ENCODE measurements at places on chromosomes 5 and 9. TPM values are rescaled to one million over a fixed set of nuclear protein-coding genes. Genes with fewer than 3 reads are reported as not detected.

CXCL14 gene
- total RNA-seq: 57.2 TPM

- no peaks in the 10 kb centered on the region for H3K27me3 ChIP-seq
- H3K36me3 ChIP-seq: no peaks in the 10 kb centered on the region
- no peaks in the 10 kb centered on the region for H3K4me1 ChIP-seq
- no peak for DNase-seq
These were observed 644.6 kb upstream of the RGMB start for GRCh38 chr5:98128846-98129245.

DNA sequence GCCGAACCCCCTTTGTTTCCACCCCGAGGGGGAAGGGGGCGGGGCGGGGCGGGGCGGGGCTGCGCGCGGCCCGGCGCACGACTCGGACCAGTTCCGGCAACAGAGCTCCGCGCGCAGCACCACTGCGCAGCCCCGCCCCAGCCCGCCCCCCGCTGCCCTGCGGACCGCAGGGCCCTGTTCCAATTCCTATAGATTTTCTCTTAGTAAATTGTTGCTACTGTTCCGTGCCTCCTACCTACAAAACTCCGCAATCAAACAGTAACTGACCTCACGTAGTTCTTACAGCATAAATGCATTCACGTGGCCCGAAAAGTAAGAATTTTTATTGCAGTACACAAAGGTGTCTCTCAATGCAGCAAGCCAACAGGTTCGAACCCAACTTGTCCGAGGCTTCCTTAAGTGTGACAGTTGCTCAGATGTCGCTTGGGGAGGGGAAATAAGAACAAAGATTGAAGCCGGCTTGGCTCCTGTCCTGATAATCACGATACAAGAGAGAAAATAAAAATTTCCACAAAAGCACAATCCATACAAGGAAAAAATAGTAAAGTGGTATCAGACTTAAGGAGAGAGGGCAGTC is 1.2 kb upstream of the RNF38 start:
- H3K4me1 ChIP-seq: peaks cover 19% of the 10 kb centered on the region
- no peaks in the 10 kb centered on the region for H3K36me3 ChIP-seq
- DNase-seq: peak; percentile 86
- peak overlapping the region; percentile 97 for H3K27ac ChIP-seq

DNA sequence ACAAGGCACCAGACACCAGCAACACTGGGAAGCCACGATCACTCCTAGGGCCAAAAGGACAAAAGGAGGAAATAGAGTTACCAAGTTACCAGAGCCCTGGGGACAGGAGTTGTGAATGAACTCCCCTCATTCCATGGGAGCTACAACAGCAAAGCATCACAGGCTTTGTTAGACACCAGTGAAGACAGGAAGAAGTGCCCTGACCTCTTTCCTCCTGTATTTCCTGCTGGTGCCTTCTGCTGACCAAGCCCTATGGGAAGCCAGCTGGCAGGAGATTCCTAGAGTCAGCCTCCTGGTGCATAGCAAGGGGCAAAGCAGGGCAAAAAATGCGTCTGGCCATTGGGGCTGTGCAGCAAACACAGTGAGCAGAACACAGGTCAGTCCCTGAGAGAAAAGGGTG is 374.7 kb downstream of the ZSWIM6 start:
- no peak overlapping the region for H3K4me3 ChIP-seq
- no peaks in the 10 kb centered on the region for H3K27me3 ChIP-seq
- no peak overlapping the region for H3K27ac ChIP-seq
- H3K4me1 ChIP-seq: no peaks in the 10 kb centered on the region

DNA sequence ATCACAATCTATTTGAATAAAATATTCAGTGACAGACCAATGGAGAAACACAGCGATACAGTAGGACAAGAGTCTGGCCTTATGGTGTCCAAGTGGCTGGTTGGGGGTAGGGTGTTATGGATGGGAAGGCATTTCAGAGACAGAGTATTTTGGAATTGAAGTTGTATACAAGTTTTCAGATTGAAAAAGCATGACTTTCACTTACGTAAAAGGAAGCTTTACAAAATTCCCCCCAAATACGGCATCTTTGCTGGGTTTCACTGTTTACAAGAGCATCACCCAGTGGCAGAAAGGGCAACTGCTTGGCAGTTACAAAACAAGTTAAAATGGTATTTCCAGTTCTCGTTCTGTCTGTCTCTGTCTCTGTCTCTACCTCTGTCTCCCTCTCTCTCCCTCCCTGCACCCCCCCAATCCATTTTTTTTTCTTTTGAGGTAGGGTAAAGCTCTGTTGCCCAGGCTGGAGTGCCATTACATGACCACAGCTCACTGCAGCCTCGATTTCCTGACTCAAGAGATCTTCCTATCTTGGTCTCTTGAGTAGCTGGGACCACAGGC is 86.2 kb downstream of the PTPN3 start:
- no peaks in the 10 kb centered on the region for H3K36me3 ChIP-seq
- no peaks in the 10 kb centered on the region for H3K27me3 ChIP-seq
- no peaks in the 10 kb centered on the region for H3K4me1 ChIP-seq
- no peak overlapping the region for H3K27ac ChIP-seq
